Lung (tissue), 17 donors: ENCODE measurements at places on chromosomes 3 and 15. TPM values are rescaled to one million over a fixed set of nuclear protein-coding genes. Genes with fewer than 3 reads are reported as not detected.

The ADGRG7 gene
- total RNA-seq, result not detected

The RTP4 gene
- total RNA-seq, result 3.9 TPM

The MESP2 gene
- total RNA-seq, result not detected

The BOC gene
- total RNA-seq, result 9.6 TPM

The NOX5 gene
- total RNA-seq, result 0.77 TPM

The TMCO5A gene
- total RNA-seq, result not detected

The ANKRD63 gene
- not detected for total RNA-seq
